ENCODE measurements at places on chromosomes 5 and 9. TPM values are rescaled to one million over a fixed set of nuclear protein-coding genes. Genes with fewer than 3 reads are reported as not detected.

ADAMTS16 gene
- total RNA-seq: 2.8 TPM

LAMC3 gene
- 7.5 TPM for total RNA-seq

DNA sequence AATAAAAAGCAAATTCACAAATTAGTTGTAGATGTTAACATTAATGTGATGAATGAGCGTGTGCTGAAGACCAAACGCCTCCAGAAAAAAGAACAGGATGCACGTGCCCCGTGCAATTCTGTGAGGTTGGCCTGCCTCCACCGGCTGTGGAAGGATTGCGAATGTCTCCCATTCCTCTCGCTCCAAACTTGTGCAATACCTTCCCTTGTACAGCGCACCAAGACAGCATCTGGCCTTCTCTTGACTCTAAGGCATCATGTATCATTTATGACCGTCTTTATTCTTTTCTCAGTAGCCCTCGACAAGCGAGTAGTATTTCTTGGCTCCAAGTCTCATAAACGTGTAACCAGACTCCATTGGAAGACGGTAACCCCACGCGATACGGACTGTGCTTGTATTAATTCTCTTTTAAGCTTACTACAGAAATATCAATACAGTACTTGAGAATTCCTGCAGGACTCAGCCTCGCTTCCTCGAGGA is 1.5 kb upstream of the TESK1 start:
- DNase-seq: no peak

- DNase-seq: peak; percentile 4
These were observed 114.6 kb downstream of the FAM170A start for GRCh38 chr5:119743927-119744326.

DNA sequence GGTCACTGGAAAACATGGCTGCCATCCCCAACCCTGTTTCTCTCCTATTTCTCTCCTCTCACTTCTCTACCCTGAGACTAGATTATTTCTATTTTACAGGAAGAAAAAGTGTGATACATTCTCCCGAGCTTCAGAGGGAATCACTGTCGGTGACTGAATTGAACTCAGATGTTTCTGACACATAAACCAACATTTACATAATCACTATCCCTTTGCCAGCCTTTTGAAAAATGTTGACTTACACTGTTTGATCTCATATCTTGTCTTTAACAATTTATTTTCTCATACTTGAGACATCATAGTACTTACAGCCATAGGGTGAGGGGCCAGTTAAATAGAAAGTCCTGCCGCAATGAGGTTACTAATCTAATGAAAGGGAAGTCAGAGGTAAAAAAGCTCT is 25.1 kb upstream of the PPP2CA start:
- no peak for DNase-seq

DNA sequence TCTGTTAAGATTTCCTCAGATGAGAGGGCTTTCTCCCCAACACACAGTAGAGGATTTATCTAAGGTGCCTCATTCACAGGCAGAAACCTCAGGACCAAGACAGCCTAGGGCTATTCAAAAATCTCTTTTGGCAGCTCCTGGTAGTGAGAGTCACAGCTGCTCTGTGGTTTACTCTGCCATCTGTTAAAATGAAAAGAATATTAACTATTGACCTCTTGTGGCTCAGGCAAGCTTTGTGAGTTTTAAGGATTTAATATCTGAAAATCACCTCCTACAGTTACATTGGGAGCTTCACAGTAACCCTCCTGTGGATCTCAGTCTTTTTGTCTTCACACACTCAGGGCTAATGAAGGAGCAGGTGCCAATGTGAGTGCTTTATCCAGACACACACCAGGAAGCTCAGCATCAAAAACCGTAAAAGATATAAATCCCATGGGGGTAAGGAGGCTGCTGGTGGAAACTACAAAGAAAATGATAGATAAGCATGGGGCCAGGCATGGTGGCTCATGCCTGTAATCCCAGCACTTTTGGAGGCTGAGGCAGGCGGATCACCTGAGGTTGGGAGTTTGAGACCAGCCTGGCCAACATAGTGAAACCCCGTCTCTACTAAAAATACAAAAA is 29.7 kb downstream of the PPP1R2B start:
- DNase-seq: no peak

ADAMTS19 gene
- total RNA-seq: 0.75 TPM

- DNase-seq: no peak
These were observed 14.9 kb upstream of the SCGB3A2 start for GRCh38 chr5:147863454-147864158.

DNA sequence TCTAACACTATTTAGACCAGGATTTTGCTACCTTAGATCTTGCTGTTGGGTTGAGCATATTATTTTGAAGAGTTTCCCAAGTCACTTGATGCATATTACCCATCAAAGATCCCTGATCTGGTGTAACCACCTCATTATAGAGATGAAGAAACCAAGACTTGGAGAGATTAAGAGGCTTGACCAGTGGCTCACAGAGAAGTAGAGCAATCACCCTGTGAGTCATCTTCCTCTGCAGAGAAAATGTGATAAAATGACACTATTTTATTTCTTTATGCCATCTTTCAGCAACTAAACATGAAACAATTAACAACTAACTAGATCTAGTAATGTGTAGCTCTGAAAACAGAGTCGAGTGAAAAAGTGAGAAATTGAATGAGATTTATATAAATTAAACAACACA is 76.1 kb downstream of the KIF4B start:
- DNase-seq: no peak

DNA sequence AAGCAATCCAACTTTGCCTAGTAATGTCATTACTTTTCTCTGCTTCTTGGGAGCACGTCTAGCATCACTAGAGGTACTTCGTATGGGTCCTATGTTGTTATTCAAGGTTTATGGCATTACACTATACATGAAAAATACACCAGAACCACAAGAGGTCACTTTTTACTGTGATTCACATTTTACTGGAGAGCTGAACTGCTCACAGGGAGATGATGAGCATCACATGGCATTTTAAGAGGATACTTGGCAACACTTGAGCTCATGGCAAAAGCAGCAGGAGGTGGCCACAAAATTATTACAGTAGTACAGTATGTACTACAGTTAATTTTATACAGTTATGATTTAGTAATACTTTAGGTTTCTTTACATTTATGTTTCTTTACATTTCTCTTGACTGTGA is 223.4 kb downstream of the PARP8 start:
- DNase-seq: no peak

DNA sequence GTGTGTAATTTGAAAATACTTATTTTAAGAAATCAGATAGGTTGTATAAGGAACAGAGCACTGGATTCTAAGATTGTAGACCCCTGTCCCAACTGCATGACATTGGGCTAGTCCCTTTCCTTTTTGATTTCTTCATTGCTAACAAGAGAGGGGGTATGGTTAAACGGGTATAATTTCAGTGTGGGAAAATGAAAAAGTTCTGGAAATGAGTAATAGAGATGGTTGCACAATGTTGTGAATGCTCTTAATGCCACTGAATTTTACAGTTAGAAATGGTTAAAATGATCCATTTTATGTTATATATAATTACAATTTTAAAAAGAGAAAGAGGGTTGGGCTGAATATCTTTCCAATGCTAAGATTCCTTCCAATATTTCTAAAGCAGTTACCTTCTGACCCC is 103.3 kb upstream of the LHFPL2 start:
- no peak for DNase-seq

AFF4 gene
- 69.0 TPM for total RNA-seq

- DNase-seq: no peak
These were observed 22.7 kb downstream of the GRIA1 start for GRCh38 chr5:153513156-153513555.

GMCL2 gene
- total RNA-seq: not detected

All from kidney epithelial cell (primary cell).